ENCODE measurements at places on chromosomes 5 and 9. TPM values are rescaled to one million over a fixed set of nuclear protein-coding genes. Genes with fewer than 3 reads are reported as not detected.

GRCh38 chr5:168946363-168946762, 354.6 kb downstream of the SLIT3 start:
- no peak for DNase-seq

DNA sequence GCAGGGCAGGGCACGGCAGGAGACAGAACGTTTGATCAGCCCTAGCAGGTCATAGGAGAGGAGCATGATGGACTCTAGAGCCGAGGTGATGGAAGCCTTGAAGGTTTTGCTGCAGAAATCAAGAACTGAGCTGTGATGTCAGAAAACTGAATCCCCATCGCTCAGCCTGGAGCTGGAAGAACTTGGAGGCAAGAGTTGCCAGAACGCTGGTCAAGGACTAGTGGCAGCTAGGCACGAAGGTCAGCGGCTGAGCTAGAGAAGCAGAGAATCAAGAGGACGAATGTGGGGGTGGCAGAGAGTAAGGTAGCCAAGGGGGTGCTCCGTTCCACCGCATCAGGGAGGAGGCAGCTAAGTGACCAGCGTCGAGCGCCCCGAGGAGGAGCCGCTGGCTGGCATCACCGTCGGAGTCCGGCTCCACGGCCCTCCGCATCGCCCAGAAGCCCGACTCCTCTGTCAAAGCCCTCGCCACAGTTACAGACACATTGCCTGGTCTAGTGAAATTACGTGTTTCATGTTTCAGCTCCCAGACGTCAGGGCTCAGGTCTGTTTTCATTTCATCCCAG, 1.2 kb upstream of the GALNT10 start:
- no peak for DNase-seq

- no peak for DNase-seq
Observed at GRCh38 chr5:100904259-100904861, 1.3 kb upstream of the ST8SIA4 start.

- DNase-seq = no peak
Observed at GRCh38 chr5:5380298-5380697, 42.2 kb upstream of the ICE1 start.

DNA sequence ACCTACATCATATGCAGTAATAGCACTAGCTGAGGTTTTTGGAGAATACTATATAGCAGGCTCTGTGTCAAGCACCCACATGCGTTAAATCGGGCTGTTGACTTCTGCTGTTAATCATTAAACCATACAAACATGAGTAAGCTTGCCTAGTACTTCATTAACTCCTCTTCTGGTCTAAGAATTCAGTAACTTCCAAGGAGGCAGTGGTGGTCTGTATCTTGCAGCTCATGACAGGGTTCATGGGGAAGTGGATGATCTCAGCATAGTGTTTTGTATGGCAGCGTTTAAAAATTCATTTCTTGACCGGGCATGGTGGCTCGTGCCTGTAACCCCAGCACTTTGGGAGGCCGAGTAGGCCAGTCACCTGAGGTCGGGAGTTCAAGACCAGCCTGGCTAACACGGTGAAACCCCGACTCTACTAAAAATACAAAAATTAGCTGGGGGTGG, at the start of gene HAVCR1:
TSS of gene HAVCR1 (minus strand) at position 24 of the 447 bp plus-strand sequence. CDS start 1,173 bp downstream, outside the sequence.
- no peak for DNase-seq

- DNase-seq = no peak
Observed at GRCh38 chr9:21357479-21358460, 7.1 kb upstream of the IFNA6 start.

GRCh38 chr5:164975986-164976385, 1470.6 kb downstream of the MAT2B start:
- DNase-seq = no peak

- no peak for DNase-seq
Observed at GRCh38 chr5:169801324-169801777, 164.3 kb downstream of the DOCK2 start.

Gene GBGT1
- 2.7 TPM for polyA plus RNA-seq

Gene PFN3
- not detected for polyA plus RNA-seq

Gene CTSV
- 0.38 TPM for polyA plus RNA-seq

Gene FREM1
- 0.63 TPM for polyA plus RNA-seq

Gene LECT2
- not detected for polyA plus RNA-seq

Gene GMCL2
- polyA plus RNA-seq = not detected

Gene FGF1
- 0.34 TPM for polyA plus RNA-seq

Gene TMEM252
- not detected for polyA plus RNA-seq

All from psoas muscle (tissue), 8 donors.